ENCODE measurements at places on chromosomes 2 and 18. TPM values are rescaled to one million over a fixed set of nuclear protein-coding genes. Genes with fewer than 3 reads are reported as not detected.

Gene CTLA4
- under 0.01 TPM for total RNA-seq

Gene TMEM200C
- total RNA-seq, result not detected

Gene CGREF1
- 9.2 TPM for total RNA-seq

Gene SERPINB4
- total RNA-seq, result not detected

Gene SERPINB12
- total RNA-seq, result not detected

Gene CTAGE1
- total RNA-seq, result not detected

Gene STAM2
- total RNA-seq, result 13.2 TPM

Gene PLGLB2
- total RNA-seq, result 0.54 TPM

Gene MAPK4
- total RNA-seq, result not detected

Gene SLC35G4
- not detected for total RNA-seq

Gene ARHGEF4
- under 0.01 TPM for total RNA-seq

Gene ABCG5
- under 0.01 TPM for total RNA-seq

DNA sequence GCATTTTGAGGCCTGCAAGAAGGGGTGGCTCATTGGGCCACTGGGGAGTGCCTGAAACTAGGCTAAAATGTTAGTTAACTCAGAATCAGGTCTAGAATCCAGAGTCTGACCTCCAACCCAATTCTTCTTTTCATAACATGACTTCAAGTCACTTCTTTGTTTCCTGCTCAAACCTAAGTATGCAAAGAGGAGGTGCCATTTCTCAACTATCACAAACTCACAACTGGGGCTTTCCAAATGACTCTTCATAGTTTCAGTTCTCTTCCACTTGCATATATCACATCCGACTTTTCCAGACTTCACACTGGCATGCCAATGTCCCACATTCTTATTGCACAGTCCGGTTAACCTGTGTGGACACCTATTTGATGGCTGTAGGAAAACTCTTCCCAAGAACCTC, 211.6 kb downstream of the TCF4 start:
- DNase-seq, result no peak

- DNase-seq, result no peak
Observed at GRCh38 chr2:67311536-67311935, 85.6 kb upstream of the ETAA1 start.

- DNase-seq, result no peak
Observed at GRCh38 chr2:71129114-71129901, 721 bp downstream of the MCEE start.

DNA sequence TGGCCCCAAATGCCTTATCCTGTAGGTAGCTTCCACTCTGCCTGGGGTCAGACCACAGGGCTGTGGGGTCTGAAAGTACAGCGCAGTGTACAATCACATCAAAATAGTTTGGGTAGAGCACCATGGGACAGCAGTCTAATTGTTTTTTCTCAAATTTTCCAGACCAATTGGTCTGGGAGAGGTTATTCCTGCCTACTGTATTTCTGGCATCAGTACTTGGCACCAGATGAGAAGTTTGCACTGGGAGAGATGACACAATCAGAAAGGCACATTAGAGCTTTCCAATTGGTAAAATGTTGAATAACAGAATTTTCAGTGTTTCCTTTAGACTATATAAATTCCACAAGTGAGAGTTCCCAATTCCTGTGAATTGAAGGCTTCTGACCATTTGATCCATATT, 30.9 kb upstream of the LRRTM1 start:
- DNase-seq, result no peak

DNA sequence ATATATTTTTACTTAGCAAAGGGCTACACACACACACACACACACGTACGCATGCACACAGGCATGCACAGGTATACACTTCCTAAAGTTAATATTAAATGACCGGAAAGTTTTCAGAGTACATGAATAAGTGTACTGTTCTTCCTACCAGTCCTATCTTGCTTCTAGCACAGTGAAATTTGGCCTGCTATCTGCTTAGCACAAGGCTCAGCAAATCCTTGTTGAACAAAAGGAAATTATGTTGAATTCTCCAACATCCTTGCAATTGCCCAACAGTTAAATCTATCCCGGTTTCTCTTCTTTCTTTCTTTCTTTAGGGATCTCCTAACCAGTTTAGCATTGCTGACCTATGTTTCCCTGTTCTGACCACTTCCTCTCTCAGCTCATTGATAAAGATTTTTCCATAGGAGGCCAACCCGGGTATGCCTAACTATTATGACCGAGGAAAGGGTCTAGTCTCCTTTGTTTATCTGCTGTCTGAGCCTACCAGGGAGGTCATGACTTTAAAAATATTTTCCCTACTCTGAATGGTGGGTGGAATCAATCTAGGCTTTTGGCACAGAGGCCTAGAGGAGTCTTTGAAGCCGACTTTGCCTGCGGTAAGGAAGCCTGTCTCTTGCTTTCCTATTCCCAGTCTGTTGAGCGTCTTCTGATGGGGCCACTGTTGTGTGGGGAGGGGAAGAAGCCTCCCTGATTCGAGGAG, 400.7 kb downstream of the HRH4 start:
- no peak for DNase-seq

- peak; percentile 34 for DNase-seq
Observed at GRCh38 chr2:85577386-85578242, at the start of gene VAMP8. Gene VAMP8, plus strand, starts transcription at chr2:85577586. Its CDS starts 61 bp downstream, at chr2:85577647.

GRCh38 chr2:152505495-152505906, 170.5 kb downstream of the FMNL2 start:
- DNase-seq, result no peak

- no peak for DNase-seq
Observed at GRCh38 chr18:8734496-8734895, 29.1 kb downstream of the MTCL1 start.

GRCh38 chr18:43866696-43867095, 589.4 kb upstream of the SYT4 start:
- DNase-seq, result no peak

DNA sequence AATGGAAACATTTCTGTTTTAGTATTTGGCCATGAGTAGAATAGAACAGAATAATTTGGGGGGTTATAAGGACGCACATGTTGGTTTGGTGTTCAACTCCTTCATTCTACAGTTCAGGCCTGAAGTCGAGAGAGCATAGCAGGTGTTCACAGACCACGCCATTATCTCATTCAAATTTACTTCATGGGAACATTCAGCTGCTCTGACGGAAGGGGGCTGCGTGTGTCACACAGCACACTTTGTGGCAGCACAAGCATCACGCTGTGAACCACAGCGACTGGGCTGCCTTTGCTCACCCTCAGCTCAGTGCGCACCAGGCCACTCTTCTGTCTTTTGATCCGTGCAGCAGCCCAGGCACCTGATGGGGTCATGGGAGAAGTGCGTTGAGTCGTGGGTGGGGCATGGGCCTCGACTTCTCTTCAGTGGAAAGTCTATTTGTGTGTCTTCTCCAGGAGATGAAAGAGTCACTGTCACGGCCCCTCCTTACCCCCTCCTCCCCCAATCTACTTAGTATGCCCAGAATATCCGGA, 348.6 kb upstream of the SALL3 start:
- DNase-seq, result no peak

GRCh38 chr2:41966431-41966893, 81.4 kb upstream of the PKDCC start:
- DNase-seq, result no peak

- DNase-seq, result no peak
Observed at GRCh38 chr2:23993736-23994269, 16.1 kb upstream of the MFSD2B start.

- no peak for DNase-seq
Observed at GRCh38 chr18:50704357-50704940, 115.4 kb downstream of the MRO start.
